ENCODE measurements at places on chromosomes 4 and X.

GRCh38 chr4:67207941-67208441 lies 337.3 kb downstream of the CENPC start:
- no peak for DNase-seq

DNA sequence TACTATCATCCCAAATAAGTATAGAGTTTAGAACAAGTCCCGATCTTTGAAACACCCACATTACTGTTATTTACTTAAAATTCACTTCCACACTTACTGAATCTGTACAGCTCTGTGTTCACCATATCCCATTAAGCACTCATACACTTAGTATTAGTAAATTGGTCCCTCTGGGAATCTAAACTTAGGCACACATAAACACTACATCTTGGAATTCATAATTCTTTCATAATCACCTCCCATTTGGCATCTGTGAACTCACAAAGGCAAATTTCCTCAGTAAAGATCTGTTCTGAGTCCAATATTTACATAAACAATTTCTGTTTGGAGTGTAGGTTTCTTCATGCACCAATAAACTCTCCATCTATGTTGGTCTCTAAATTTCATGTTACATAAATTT lies 52.6 kb upstream of the PPARGC1A start:
- no peak for DNase-seq

- no peak for DNase-seq
Observed at GRCh38 chrX:46321676-46322075, 223.5 kb downstream of the ZNF674 start.

DNA sequence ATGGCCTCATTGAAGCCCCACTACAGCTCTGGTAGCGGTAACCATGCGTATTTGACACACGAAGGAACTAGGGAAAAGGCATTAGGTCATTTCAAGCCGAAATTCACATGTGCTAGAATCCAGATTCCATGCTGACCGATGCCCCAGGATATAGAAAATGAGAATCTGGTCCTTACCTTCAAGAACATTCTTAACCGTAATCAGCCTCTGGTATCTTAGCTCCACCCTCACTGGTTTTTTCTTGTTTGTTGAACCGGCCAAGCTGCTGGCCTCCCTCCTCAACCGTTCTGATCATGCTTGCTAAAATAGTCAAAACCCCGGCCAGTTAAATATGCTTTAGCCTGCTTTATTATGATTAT lies 876 bp downstream of the HPRT1 start:
- DNase-seq: peak; percentile 31

DNA sequence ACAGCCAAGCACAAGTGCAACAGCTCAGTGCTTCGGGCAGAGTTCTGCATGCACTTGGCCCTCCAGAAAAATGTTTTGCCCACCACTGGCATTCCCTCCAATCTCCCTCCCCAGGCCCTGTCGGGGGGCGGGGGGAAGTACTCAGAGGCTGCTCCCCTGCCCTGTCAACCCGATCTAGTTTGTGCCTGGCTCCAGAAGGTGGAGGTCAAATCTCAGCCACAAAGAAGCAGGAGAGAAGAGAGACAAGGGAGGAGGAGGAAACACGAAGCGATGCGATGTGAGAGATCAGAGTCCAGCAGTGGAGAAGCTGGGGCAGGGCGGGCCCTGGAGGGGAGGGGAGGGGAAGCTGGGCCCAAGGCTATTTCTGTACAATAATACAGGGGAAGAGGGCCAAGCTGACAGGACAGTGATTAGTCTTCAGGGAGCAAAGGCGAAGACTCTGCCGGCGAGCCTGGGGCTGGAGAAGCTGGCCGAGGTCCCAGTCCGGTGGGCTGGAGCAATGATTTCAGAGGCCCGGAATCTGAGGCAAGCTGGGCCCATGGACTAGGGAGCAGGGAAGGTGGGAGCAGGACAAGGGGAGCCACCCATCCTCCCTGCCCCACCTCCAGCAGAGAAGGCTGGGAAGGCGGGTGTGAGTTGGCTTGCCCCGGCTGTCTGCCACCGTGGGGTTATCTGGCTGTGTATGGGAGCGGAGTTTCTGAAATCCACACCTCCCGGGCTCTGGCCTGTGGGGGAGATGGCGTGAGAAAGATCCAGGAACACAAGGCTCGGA lies 167.1 kb downstream of the EFNB1 start:
- DNase-seq: no peak

DNA sequence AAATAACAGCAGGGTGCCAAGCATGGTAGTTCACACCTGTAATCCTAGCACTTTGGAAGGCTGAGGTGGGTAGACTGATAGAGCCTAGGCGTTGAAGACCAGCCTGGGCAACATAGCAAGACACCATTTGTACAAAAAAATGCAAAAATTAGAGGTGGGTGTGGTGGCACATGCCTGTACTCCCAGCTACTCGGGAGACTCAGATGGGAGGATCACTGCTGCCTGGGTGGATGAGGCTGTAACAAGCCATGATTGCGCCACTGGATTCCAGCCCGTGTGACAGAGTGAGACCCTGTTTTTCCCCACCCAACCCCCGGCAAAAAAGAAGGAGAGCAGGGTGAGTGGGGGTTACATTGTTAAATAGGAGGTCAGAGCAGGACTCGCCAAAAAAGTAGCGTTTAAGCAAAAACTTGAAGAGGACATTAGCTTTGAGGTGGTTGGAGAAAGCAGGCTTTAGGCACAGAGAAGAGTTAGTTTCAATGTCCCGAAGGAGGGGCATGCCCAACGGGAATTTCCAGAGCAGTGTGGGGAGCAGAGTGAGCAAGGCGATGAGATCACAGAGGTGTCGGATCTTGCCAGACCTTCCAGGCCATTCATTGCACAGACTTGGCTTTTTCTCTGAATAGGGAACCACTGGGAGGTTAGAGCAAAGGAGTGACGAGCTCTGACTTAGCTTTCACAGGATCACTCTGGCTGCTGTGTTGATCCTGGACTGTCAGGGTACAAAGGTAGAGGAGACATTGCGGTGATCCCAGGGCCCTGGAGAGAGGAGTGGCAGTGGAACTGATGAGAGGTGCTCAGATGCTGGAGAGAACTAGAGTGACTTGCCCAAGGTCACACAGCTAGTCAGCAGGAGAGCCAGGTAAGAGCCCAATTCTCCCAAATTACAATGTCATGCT lies 70.6 kb downstream of the TRAPPC11 start:
- no peak for DNase-seq

DNA sequence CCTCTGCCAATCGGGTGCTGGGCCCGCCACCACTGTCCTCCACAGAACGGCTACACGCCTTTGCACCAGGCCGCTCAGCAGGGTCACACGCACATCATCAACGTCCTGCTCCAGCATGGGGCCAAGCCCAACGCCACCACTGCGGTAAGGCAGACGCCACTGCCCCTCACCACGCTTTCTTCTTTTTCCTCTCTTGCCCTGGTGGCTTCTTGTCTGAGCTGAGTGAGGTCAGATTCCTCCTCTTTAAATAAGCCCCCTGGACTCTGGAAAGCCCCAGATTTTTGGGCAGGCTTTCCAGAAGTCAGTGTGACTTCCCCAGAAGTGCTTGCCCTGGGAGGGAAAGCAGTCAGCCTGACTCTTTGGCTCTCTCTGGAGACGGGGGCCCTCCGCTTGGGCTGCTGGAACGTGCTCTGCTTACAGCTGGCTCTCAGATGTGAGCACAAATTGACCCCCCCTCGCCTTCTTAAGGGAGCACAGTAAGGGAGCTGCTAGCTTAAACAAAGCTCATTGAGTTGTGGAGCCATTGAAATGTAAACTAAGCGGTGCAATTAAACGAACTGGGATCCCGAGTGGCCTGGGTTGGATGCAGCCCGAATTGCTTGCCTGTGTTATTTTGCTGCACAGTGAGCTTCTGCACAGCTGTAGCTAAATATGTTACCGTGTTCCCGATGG lies 243.1 kb downstream of the ANK2 start:
- DNase-seq: peak; percentile 58

DNA sequence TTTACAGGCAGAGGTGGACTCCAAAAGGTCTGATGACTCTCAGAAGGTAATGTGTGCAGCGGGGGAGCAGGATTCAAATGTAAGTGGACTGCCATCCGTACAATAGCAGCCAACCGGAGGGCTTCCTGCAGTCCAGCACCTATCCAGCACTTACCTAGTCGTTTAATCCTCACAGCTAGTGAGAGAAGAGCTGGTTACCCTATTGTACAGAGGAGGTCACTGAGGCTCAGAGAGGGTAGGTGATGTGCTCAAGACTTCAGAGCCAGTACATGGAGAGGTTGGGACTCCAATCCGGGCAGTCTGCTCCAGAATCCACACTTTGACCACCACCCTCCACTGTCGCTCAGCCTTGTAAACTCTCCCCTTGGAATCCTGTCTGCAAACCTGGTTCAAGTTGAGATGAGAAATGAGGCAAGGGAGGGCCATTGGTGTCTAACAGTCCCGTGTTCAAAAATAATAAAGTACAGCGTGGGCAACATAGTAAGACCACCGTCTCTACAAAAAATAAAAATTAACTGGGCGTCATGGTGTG lies 22.5 kb upstream of the JAKMIP1 start:
- DNase-seq: peak; percentile 38

DNA sequence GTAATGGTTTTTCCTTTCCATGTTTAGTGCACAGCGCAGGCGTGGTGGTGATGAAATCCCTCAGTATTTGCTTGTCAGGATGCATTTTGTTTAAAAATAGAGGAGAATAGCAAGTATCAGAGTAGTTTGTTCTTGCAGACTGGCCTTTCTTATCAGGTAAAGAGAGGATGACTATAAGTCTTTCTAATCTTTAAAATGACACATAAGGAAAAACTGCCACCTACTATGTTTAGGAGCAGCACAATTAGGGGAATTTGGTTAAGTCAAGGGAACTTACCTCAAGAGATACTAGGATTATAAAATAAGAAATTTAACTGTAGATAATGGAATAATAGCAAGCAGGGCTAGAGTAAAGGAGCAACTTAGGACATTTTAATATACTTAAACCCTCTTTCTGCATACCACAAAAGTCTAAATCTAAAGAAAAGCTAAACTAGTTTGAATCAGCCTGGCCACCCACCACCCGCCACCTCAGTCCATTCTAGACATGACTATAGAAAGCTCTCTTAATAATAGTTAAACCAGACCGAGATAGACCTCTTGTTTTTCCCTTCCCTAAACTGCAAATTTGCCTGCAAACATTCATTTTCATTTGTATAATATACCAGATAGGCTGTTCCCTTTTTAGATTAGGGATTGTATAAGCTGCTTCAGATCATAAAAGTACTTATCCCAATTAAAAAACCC lies 62.0 kb downstream of the APOOL start:
- DNase-seq: no peak

- DNase-seq: no peak
Observed at GRCh38 chr4:139275281-139275735, 4.7 kb downstream of the MGARP start.

GRCh38 chr4:180285796-180286195 lies 1957.4 kb upstream of the TENM3 start:
- DNase-seq: no peak

DNA sequence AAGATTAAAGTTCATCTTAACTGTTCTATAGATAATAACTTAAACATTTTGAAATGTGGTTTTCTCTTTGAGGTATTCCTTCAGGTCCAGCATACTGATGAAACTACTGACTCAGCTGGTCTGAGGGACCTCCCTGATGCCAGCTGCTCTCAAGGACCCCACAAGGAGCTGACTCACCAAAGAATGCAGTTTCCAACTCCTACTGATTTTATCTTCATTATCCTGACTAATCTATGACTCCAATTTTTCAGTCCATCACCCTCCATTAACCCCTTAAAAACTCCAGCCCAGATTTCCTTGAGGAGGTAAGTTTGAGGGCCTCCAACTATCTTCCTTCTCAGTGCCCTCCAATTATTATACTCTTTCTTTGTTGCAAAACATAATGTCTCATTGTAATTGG lies 1.4 kb upstream of the UGT2B4 start:
- no peak for DNase-seq

GRCh38 chr4:142648378-142648777 lies 197.7 kb downstream of the INPP4B start:
- no peak for DNase-seq

- no peak for DNase-seq
Observed at GRCh38 chr4:112840061-112840460, 203.1 kb downstream of the LARP7 start.

DNA sequence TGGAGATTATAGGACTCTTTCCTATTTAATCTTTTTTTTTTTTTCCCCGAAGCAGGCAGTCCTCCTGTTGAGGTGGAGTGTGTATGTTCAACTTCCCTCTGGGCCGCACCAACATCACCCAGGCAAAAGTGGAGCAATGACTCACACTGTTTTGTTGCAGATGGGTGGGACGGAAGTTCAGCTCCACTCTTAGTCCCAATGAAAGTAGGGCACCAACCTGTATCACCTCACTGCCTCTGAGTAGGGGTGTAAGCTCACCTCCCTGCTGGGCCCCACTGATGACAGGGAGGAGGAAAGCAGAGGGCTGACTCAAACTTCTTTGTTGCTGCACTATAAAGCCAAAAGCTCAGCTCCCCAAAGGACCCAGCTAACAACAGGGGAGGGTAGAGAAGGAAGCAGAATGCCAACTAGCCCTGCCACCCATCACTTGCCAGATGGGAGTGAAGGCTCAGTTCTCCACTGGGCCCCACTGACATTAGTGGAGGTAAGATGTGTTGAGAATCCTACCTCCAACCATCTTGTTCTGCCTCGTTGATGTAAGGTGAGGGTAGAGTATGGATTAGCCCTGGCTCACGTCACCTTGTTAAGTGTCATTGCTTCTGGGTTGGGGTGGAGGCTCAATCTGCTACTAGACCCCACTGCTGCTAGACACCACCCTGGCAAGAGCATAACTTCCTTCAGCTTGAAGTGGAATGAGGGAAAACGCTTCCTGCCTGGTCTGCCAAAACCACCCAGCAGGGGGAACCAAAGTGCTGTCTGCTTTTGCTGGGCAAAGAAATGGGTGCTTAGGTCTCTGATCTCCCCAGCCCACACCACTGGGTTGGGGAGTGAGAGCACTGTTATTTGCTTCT lies 14.1 kb downstream of the RPS6KA3 start:
- DNase-seq: peak; percentile 10

GRCh38 chr4:128335541-128335940 lies 47.9 kb upstream of the PGRMC2 start:
- DNase-seq: no peak

- peak; percentile 52 for DNase-seq
Observed at GRCh38 chrX:38845426-38845825, 44.2 kb downstream of the MID1IP1 start.

DNA sequence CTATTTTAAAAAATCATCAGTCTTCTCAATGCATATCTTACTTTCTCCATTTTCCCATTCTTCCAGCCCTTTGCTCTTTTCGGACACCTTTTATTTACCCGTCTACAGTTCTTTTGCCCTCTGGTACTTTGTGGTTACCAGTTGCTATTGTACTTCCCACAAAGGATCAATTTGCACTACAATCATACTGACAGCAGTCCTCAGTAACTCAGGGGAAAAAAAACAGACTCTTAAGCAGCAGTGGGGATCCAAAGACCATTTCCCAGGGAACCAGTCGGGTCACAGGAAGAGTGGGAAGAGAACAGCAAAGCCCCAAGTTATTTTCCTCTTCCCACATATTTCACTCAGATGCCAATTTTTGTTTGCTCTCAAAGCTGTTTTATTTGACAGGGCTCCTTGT lies 23.1 kb downstream of the DMD start:
- no peak for DNase-seq
